ENCODE measurements at places on chromosomes 6 and 20.

DNA sequence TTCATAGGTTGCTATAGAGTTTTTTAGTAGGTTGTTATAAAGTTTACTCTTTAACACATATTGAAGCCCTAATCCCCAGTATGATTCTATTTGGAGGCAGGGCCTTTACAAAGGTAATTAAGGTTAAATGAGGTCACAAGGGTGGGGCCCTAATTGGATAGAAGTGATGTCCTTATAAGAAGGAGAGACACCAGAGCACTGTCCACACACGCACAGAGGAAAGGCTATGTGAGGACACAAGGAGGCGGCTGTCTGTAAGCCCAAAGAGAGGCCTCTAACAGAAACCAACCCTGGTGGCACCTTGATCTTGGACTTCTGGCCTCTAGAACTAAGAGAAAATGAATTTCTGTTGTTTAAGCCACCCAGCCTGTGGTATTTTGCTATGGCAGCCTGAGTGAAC, 98.5 kb downstream of the GJA10 start:
- DNase-seq: no peak

- DNase-seq: no peak
Observed at GRCh38 chr6:34527751-34528670, 28.1 kb downstream of the SPDEF start.

GRCh38 chr20:51043811-51044210, 20.9 kb upstream of the KCNG1 start:
- DNase-seq: no peak

GRCh38 chr6:138523347-138524210, 24.3 kb upstream of the NHSL1 start:
- no peak for DNase-seq

- no peak for DNase-seq
Observed at GRCh38 chr6:170137176-170137891, 153.5 kb downstream of the DLL1 start.

Data from NCI-H510A (cell line).